ENCODE measurements at places on chromosomes 1 and 21.

DNA sequence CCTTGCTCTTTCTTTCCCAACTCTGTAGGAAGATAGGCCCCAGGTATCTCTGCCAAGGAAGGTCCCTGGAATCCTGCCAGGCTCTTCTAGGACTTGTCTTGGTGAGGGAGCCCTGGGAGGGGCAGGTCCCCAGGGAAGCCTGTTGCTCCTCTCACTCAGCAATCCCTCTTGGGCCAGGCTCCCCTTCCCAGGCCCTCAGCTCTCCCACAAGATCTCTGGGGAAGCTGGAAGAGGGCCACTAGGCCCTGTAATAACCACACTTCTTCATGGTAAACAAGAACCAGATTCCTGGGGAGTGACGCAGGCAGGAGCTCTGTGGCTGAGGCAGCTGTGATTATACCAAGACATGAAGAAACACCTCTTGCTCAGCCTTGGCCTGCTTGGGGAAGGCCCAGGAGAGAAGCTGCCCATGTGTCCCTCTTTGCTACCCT, 9.9 kb upstream of the MAPKAPK2 start:
- DNase-seq = peak; percentile 49

DNA sequence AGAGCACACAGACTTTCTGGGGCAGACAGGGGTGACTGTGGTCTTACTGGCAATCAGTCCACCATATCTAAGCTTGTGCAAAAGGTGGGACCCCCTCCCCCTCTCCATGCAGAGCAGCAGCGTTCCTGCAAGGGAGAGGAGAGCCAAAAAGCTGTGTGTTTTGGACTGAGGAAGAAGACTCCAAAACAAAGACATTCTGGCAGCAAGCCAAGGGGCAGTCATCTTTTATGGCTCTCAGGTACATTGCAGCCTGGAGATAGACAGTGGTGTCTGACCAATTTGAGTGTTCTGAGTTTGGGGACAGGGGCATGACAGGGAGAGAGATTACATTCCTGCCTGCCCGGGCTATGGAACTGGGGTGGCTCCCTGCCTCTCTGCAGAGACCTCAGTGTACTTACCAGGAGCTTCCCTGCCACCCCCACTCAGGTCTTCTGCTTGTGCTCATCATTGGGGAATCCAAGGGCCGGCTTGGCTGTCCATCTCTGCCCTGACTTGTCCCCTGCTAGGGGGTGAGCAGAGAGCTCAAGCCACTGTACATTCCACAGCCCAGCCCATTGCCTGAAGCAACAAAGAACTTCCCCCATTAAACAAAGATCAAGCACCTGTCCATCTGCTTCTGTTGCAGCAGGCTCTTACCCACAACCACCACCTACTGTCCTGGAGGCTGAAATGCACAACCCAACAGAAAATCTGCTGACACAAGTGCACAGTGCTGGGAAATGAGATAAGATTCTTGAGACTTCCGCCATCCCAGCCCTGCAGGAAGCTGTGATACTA, 131.1 kb downstream of the EVI5 start:
- no peak for DNase-seq

DNA sequence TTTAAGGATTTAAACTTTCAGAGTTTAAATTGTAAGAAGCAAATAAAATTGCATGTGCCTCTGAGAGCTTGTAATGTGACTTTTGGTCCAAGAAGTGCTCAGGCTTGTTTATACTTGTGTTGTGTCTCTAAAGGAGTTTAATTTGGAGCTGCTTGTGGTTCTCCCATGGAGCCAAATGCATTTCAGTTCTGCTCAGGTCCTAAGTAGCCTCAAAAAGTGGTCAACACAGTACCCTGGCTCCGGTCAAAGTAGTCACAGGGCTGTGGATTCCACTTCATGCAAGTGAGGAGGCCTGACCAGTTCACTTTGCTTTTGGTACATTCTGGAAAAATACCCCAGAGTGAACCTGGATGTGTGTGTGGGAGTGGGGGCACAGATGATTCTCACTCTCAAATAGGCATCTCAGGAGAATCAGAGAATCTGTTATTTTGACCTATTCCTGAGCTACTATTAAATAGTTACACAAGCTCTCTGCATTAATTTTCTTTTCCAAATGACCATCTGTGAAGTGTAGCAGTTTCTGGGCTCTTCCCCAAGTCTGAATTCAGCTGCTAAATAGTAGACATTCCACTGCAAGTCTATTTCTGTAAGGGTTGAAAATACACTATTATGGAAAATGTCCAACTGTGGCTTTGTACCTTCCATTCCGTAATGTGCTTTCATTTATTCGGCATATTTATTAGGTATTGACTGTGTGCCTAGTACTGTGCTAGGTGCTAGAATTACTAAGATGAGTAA, 31.7 kb upstream of the AGO1 start:
- no peak for DNase-seq

DNA sequence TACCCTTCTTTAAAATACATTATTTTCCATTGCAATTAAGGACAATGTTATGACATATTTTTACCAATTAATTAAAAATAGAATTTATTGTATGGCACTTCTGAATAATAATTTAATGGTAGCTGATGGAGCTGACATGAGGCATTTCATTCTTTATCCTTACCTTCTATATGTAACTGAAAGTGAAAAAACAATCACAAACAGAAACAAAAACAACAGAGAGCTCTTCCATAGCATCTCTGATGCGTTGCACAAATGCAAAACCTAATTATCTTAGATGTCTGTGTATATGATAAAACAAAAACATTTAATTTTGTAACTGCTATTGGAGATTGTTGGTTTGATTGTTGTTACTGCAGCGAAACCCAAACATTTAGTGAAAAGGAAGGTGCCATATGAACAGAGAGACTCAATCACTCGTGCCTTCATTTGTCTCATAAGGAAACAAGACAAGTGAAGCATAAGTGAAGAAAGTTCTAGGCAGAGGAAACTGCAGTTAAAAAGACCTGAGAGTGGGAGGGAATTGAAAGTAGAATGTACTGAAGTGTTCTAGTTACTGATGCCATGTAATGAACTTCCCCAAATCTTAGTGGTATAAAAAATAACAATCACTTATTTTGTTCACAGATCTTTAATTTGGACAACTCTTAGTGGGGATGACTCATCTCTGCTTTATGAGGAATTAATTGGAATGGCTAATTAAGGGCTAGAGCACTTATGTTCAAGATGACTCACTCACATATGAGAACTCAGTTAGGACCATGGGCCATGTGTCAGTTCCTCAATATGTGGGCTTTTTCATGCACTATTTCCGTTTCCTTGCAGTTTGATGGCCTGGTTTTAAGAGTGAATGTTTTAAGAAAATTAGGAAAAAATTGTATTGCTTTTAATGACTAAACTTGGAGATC, 245.0 kb upstream of the OLFM3 start:
- no peak for DNase-seq

- DNase-seq = no peak
Observed at GRCh38 chr1:26721669-26722355, 26.0 kb downstream of the ARID1A start.

GRCh38 chr1:32142446-32143301, 34.8 kb downstream of the KPNA6 start:
- no peak for DNase-seq

DNA sequence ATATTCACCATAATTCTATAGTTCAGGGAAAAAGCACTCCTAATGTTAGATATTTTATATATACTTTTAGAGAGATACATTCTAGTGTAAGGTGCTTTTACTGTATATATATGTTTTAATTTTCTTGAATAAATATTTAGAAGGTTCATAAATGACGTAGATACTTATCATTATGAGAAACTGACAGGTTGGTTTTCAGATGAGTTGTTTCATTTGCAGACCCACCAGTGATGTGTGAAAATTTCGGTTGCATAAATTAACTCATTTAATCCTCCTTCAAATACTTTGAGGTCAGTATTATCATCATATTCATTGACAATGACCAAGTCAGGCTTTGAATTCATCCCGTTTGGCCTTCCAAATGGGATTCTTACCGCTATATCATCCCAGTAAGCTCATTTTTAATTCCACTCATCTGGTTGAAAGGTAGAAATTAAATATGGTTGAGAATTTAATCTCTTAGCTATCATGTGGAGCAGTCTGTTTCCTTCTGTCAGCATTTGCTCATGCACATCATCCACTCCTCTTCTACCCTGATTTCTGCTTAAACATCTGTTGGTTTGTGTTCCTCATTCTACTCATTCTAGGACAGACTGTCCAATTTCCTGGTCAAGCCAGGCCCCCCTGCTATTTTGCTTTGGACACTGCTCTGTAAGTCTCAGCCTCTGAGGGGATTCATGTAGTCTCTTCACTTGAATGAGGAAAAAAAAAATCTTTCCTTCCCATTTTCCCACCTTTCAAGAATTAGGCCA, 1156.6 kb downstream of the PLA2G4A start:
- no peak for DNase-seq

GRCh38 chr1:101002551-101002950, 23.0 kb downstream of the DPH5 start:
- peak; percentile 66 for DNase-seq

Data from suppressor macrophage treated with lipopolysaccharide for 4 hours (primary cell).